ENCODE measurements at places on chromosomes 2 and 18. TPM values are rescaled to one million over a fixed set of nuclear protein-coding genes. Genes with fewer than 3 reads are reported as not detected.

DNA sequence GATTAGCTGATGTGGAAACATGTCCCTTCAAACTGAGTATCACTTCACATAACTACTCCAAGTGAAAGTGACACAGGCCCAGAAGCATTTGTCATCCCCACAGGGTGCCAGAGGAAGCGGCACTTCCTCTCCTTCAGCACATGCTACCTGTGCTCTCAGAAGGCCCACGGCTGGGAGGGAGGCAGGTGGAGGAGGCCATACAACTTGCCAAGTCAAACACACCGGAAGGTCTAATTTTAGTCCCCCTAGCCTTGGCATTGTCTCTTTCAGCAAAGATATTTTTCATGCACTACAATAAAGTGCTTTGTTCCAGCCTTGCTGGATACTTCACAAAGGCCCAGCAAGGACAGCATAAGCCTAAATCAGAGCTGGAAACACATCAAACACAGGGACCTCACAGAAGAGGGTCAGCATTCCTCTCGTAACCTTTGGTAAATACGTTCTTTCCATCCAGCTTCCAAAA lies 38.0 kb downstream of the VSNL1 start:
- no peak for DNase-seq

Gene RAX
- total RNA-seq: not detected

DNA sequence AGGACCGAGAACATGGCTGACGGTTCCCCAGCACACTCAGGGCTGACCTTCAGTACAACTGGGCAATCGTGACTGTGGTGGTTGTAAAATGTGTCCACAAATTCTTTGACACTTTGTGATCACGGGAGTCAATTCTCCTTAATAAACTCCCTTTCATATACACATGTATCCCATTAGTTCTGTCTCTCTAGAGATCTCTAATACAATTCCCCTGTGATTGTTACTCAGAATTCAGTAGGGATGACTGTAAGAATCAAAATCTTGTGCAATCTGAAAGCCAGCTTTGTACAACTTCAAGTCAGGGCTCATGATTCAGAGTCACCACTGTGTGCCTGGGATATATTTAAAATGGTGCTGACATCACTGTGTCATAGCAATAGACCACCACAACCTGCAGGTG lies 89.5 kb upstream of the LMAN1 start:
- no peak for DNase-seq

DNA sequence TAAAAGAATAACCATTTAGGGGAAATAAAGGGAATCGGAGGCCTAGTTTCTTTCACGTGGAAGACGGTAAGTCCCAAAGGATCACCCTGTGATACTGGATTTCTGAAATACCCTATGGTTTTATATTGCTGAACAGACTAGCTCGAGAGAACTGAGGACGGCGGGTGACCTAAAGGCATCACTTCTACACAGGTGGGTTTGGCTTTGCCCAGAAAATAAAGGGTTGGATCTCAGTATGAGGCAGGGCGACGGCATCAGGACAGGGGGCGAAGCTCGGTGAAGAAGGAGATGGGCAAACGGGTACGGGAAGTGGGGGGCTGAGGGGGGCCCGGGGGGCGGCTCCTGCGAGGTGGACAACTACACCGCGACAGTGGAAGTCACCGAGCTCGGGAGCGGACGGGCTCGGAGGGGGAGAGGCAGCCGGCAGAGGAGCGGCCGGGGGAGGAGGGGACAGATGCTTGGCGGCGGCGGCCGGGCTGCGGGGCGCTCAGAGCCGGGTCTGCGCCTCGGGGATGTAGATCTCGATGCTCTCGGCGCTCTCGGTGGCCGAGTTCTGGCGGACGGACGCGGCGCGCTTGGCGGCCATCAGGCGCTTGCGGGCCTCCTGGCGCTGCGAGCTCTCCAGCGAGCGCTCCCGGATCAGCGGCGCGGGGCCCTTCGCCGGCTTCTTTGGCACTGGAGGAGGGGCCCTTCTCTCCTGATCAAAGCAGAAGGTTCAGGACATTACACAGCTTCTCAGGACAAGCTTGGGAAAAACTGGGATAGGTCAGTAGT lies 48.9 kb downstream of the TGIF1 start:
- peak; percentile 59 for DNase-seq

DNA sequence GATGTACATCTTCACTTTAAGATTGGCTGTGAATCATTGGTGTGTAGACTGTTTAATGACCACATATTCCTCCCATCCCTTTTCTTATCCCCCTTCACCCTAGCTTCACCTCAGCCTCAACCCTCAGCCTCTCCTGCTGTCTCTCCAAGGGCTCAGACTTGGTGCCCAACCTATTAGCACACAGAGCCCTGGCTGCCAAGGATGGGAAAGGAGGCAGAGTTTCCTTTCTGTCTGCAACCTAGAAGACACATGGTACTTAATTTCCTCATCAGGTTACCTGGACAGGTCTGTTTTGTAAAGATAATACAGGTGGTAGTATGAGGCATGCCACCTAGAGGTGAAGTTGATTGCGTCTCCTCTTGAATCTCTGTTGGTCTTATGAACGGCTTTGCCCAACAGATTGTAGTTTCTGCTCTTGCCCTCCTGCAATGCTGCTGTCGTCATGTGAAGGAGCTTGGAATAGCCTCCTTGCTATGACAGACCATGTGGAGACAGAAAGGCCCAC lies 44.5 kb upstream of the RMND5A start:
- DNase-seq: no peak

- DNase-seq: no peak
Observed at GRCh38 chr2:3189076-3189591, 188.5 kb downstream of the EIPR1 start.

GRCh38 chr2:68188831-68189230 lies 31.1 kb downstream of the PNO1 start:
- DNase-seq: no peak

Gene TUBB8B
- not detected for total RNA-seq

DNA sequence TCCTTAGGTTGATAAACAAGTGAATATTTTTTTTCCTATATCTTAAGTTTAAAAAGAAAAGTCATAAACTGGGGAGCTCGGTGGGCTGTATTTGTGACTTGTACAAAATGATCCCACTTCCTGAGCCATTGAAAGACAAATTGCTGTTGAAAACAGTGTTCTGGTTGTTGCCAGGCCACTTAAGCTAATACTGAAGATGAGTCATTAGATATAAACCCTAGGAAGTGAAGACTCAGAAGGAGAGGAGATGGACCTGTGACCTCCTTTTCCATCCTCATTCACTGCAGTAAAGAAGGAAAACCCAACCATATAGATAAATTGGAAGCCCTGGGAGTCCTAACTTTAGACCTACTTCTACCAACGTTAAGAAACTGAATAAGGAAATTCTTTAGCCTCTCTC lies 46.2 kb upstream of the SERPINE2 start:
- DNase-seq: no peak

DNA sequence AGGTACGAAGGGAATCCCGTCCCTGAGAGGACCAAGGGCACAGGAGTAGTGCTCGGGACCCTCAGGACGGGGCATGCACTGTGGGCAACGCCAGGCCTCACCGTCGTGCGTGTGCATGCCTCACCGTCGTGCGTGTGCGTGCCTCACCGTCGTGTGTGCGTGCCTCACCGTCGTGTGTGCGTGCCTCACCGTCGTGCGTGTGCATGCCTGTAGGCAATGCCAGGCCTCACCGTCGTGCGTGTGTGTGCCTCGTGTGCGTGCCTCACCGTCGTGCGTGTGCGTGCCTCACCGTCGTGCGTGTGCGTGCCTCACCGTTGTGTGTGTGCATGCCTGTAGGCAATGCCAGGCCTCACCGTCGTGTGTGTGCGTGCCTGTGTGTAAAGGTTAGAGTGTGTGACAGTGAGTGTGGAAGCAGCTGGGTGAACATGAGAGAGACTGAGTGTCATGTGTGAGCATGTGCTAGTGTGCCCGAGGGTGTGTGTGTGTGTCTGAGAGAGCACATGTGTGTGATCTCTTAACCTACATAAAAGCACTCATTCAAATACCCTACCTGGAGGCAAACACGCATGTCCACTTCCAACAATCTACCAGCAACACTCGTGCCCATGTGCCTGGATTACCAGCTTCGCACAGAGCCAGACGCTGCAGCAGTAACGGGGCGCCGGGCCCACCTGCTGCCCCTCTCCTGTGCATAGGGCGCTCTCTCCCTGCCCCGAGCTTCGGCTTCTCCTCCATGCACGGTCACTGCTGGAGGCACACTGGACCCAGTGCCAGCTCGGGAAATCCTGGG lies 36.3 kb downstream of the ZNF516 start:
- peak; percentile 53 for DNase-seq

GRCh38 chr18:22318745-22319407 lies 98.8 kb downstream of the CTAGE1 start:
- DNase-seq: no peak

Gene ONECUT2
- total RNA-seq: not detected

Gene ERBB4
- total RNA-seq: 19.7 TPM

Gene SLC30A3
- total RNA-seq: not detected
